ENCODE measurements at places on chromosomes 5 and 9.
A peak's percentile ranks its signal among the peaks of the same experiment; 100 is the strongest.

DNA sequence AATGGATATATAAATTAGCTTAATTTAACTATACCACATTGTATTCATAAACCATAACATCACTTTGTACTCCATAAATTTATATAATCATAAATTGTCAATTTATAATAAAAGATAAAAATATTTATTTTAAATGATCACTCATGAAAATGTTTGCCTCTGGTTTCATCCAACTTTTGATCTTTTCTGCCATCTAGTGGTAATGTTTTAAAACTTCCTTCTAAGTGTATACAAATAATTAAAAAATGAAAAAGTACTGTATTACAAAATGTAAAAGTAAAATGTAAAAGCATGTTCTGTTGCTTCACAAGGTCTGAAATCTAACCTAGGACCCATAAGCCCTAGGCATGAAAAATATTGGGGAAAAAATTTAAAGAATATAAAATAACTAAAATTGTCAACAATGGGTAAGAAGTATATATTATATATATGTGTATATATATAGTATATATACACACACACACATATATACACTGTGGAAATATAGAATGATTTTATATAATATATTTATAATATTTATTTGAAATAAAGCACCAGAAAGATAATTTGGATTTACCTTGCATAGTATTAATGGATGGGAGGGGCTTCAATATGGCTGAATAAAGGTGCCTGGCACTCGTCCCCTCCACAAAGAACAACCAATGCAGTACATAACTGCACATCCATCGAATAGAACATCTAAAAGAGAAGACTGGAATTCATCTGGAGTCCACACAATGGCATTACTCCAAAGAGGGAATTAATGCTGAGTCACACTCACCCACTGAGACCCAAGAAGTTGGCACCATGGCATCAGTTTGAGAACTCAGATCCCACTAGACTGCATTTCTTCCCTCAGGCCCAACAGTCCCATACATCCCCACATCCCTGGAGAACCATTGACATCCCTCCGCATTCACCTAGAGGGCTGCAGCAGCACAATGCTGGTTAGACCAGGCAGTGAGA lies 32.5 kb downstream of the ANXA1 start:
- DNase-seq: peak; percentile 57

DNA sequence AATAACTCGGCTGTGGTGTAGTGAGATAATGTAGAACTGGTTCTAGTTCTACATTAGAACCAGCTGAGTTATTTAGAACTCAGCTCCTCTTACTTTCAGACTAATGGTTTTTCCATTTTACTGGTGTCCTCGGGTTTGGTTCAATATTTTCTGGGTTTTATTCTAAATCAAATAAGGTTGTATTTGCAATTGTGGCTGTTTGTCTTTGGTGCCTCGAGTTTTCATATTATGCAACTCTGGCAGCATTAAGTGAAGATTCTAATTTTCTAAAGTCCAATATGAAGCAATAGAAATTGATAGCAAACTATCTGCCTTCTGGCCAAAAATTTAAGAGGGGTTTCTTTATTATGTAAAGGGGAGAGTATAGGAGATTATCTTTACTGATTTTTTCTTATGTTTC lies 19.0 kb downstream of the C6 start:
- no peak for DNase-seq

DNA sequence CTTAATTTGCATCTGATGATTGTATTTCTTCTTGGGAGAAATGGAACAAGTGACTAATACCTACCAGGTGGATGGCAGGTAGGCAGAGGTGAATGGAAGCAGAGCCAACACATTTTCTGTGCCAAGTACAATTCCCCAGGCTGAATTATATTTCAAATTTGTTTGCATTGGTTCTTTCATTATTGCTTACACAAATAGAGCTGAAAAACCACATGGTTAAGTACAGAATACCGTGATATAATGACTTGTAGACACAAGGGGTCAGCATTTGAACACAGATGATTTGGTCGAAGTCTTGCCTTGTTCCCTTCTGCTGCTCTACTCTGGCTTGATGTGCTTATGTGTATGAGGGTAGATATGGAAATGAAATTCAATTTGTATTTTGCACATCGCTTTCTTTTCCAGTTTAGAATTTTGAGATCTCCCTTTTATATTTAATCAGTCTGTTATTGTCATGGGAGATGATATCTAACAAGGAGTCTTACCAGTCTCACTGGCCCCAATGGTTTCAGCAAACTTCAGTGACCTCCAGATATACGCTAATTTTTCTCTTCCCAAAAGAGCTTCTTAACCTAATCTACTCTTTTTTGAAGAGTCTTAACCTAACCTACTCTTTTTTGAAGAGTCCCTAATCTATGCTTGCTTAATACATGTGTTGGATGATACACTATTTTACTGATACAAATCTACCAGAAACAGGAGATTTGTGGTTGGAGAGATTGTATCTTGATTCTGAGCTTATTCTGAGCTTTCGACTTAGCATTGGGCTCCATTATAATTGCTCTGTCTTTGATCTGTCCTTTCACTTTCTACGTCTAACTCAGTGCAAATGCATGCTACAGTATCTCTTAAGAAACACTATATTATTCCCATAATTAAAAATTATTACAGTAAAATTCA lies 88.1 kb downstream of the PCSK1 start:
- peak; percentile 36 for DNase-seq

DNA sequence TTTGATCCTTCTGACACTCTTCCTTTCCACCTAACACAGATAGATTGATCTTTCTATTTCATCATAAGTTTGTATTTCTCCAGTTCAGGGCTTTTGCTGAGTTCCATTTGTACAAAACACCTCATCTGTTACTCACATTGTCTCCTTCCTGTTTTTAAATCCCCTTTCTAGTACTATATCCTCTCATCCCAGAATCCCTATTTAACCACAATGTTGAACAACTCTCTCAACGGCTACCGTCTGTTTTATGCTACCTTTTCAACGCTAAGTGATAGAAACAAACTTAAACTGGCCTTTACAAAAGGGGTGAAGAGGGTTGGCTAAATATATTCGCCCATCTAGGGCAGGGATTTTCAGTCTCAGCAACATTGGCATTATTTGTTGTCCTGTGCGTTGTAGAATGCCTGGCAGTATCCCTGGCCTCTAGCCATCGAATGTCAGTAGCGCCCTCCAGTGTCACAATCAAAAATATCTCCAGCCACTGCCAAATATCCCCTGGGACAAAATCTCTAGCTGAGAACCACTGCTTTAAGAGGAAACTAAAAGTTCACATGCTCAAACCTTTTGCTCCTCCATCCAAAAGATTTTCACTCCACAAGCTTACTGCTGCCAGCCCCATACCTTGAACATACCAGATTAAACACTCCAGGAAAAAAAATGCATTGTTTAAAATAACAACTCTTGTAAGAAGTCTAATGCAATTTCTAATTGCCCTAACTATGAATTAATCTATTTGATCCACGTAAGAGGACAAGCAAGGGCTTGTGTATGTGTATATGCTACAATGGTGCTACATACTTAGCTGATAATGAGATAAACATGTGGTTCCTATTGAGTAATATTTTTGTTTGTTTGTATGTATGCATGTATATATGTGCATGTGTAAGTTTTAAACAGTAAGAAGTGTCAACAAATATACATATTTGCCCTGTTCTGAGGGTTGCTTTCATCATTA lies 344.0 kb downstream of the PTPRD start:
- DNase-seq: no peak

DNA sequence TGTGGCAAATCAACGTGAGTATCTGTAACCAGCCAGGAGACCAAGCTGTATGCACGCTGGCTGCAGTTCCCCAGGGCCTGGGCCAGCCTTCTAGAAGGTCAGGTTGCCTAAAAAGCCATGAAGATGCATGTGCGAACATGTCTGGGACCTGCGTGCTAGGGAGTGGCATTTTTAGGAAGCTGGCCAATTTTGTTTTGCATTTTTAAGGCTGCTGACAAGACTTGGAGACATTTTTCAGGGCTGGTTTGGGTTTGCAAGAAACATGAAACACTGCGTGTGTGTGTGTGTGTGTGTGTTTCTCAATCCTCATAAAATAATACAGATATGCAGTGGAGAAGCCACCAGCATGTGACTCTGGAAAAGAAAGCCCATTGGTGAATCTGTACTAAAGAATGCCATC lies 5.1 kb downstream of the TGFBI start:
- no peak for DNase-seq

DNA sequence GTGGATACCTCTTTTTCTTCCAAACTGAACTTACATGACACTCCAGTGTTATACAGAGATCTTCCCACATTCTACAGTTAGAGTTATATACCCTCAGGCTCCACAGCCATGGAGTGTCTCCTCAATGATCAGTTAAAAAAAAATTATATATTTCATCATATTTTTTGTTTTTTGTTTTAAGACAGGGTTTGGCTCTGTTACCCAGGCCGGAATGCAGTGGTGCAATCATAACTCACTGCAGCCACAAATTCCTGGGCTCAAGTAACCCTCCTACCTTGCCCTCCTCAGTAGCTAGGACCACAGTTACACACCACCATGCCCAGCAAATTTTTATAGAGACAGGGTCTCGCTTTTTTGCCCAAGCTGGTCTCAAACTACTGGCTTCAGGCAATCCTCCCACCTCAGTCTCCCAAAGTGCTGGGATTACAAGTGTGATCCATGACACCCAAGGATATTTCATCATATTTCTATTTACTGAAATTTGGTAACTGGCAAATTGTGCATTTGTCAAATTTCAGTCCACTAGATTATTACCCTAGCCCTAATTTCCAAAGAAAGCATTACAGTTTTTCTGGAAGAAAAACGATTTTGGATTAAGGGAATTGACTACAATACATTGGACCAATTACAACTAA lies 18.1 kb upstream of the SCAI start:
- DNase-seq: no peak

DNA sequence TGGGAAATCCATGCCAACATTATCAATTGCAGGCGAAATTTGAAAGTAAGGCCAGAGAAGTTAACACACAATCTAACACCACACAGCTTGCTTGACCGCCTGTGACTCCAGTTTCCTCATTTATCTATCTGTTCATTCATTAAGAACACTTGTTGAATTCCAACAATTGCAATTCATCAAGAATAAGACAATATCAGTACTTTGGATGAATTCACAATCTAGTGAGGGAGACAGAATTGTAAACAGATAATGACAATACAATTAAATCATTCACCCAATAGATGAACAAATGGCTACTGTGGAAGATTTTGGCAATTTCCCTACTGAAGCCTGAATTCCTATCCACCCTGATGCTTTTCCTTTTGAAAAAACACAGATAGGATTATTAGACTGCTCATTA lies 181.6 kb downstream of the TRIM36 start:
- DNase-seq: no peak

GRCh38 chr5:132342291-132343180 lies 27.0 kb upstream of the SLC22A5 start:
- no peak for DNase-seq

DNA sequence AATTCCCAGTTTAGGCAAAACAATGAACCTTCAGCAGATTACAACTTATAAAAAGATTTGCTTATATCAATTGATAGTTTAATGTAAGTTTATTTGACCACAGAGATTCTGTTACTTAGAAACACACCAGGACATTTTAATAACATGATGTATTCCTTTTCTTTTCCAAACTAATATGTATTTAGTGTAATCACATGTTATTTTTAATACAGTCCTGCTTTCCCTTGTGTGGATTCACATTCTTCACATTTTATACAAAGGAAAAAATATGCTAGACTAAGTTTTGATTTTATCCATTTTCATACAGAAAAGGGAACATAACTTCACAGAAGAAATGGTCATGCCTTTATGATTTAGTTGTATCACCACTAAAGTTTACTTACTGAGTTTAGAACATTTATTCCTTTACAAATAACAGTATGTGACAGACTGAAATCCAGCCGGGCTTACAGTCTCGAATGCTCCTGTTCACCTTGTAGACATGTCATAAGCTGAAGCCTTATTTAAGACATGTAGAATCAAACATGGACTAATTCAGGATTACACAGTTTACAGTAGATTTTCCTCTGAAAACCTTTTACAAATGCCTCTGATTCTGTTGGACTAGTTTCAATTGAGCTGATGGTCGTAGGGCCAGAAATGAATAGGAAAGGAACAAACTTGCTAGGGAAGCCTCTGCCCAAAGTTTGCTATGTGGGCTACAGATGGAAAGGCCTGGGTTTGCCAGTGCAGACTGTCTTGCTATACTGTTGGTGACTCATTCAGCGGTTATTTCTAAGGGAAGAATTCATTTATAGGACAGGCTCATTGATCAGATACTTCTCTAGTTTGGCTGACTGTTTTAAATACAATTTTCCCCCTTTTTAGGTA lies 6.6 kb upstream of the ASPN start:
- no peak for DNase-seq

DNA sequence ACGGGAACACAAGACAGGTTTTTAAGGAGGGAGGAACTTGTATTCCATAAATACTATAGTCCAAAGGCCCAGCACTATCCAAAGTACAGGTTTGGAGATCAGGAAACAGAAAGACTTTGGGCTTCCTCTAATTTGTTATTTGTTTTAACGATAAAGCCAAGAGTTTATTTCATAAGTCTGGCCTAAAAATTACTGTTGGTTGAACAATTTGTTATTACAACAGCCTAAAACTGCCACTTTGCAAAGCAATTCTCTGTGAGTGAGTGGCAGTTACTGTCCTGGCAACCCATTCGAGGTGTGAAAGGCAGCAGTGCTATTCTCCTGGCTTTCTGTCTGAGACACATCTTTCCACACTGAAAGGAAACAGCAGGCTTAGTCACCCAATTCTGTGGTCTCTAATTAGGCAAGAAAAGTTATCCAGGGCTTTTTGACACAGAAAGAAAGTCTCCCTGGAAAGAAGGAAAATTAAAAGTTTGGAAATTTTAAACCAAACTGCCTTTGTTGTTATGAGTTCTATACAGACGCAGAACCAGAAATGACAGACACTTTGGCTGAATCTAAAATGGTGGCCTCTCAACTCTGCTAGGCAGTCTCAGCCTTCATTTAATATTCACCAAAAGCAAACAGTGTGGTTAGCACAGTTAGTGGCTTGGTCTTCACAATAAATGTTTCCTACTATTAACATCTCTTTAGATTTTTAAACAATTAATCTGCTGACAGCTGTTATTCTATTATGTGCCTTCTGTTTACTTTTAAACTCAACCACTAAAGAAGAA lies 33.9 kb downstream of the PSMB7 start:
- DNase-seq: peak; percentile 65

DNA sequence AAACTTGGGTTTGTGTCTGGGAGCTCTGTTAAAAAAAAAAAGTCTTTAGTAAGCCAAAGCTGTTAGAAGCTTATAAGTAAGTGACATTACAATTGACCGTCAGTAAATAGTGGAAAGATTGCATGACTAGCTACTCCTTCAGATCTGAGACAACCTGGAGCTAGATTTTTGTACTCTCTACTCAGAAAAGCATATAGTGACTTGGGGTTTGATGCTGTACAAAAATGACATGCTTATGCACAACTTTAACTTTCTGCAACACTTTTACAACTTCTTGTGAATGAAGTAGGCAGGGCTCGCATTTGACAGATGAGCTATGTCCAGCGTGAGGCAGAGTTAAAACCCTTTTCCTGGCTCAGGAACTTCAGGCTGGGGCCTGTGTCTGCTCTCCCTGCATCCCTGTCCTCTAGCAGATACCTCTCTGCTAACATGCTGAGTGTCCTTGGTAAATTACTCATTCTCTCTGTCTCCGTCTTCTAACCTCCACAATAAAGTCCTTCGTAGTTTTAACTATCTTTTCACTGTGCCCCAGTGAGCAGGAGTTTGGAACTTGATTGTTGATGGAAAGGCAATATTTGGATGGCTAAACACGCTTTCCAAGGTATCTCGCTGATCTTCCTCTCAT lies 471 bp upstream of the GHR start:
- no peak for DNase-seq

GRCh38 chr5:96058084-96058483 lies 96.4 kb upstream of the ELL2 start:
- DNase-seq: no peak

GRCh38 chr9:9819886-9820285 lies 792.9 kb downstream of the PTPRD start:
- DNase-seq: no peak

GRCh38 chr9:34594177-34594576 lies 4.7 kb upstream of the CNTFR start:
- no peak for DNase-seq

All from inflammatory macrophage treated with lipopolysaccharide for 1 hour (primary cell).